ENCODE measurements at places on chromosomes 16 and 17.

GRCh38 chr16:67694611-67695010 is 24.5 kb downstream of the GFOD2 start:
- DNase-seq = no peak

DNA sequence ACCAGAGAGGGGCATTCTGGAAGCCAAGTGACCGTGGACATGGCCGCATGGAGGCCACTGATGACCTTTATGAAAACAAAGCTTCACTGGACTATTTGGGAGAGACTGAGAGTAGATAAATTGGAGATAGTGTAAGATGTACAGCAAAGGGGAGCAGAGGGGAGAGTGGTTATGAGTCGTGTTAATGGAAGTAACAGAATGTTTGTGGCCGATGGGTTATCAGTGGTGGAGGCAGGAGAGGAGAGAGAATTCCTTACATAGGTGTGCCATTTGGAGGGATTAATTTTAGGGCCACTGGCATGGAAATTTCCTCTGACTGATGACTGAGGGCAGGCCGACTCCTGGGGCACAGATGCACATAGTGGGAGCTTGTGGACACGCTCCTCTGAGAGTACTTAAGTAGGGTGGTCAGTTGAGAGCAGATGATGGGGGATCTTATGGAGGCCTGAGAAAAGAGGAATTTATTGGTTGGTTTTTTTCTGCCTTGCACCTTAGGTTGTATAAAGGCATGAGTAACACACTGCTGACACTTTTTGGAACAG is 19.2 kb downstream of the PRPSAP2 start:
- no peak for DNase-seq

DNA sequence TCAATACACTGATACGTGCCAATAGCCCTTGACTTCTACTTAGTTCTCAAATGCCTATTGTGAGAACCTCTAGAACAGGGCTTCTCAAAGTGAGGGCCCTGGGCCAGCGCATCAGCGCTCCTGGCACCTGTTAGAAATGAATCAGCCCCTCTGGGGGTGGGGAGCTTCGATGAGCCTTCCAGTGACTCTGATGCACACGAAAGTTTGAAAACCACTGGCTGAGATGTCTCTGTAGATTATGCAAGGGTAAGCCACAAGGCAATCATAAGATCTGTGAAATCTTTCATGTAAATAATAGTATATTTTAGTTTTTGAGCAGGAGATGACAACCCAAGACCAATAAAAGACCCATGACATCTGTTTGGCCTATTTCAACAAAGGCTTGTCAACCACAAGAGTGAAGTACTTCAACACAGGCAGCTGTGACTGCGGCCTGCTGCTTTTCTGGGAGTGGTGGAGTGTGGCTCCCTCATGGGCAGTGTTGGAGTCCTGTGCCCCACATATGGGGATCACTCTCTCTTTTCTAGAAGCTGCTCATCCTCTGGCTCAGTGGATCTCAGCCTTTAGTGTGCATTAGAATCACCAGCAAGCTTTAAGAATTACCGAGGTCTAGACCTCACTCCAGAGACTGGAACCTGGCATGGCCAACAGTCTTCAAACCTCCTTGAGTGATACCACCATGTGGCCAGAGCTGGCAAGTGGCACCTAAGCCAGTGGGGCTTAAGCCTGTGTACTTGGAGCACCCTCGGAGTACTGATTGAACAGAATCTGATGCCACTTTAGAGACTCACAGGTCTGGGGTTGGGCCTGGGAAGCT is 5.8 kb downstream of the MTHFSD start:
- DNase-seq = no peak

DNA sequence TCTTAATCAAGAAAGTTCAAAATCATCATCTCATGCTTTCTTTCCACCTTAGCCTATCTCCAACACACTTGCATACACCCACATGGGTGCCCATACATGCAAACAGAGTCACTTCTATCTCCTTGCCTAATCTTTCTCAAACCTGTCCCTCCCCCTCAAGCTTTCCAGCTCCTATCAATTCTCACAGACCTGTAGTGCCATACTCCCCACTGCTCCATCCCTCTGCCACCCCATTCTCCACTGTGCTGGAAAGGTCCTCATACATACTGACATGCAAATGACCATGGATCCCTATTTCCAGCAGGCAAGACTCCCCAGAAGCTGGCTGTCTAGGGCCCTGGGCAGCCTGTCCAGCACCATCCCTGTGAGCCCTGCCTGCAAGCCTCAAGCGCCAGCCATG is 320.4 kb upstream of the CCL2 start:
- DNase-seq = no peak

- DNase-seq = no peak
Measured at GRCh38 chr16:8718851-8719680, 44.6 kb downstream of the ABAT start.

DNA sequence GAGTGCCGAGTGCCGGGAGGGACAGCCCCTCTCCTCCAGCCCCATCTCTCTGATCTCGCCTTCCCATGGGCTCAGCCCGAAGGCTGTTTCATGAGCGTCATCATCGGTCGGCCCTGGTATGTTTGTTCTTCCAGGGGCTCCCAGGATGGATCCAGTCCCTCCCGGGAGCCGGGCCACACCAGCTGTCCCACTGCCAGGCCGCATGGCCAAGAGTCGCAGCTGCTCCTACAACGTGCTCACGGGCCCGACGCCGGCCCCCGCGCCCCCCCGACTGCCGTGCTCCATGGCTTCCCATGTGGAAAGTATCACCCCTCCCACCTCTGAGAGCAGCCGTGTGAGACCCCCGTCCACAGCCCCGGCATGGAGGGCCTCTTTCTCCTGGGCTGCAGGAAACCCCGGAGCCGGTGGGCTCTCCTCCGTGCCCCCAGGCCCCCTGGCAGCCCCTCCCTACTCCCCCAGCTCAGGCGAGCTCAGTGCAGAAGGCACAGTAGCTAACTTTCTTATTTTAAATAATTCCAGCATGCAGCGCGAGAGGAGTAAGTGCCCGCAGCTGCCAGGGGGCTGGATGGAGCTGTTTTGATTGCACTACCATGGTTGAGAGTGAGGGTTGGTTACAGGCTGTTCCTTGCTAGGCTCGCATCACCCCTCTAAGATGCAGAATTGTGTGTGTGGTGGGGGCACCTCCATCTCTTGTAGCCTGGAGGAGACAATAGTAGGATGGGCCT is 26.6 kb upstream of the GSE1 start:
- DNase-seq = no peak

DNA sequence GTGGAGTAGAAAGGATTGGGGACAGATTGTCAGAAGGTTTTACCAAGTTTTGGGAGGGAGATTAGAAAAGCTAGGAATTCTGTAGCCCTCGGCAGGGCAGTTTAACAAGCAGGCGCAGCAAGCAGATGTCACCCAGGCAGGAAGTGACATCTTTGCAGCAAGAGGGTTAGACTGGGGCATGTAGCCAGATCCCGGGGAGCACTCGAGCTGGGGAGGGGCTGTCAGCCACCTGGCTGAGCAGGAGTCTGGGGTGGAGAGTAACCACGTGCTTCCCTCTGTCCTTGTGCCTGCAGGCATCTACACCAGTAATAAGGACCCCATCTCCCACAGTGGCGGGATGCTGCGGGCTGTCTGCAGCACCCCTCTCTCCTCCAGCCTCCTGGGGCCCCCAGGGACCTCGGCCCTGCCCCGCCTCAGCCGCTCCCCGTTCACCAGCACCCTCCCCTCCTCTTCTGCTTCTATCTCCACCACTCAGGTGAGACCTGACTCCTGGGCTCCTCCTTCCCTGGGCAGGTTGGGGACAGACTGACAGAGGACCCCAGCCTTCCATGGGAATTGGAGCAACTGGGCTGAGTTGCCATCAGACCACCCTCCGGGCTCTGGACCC is 12.2 kb downstream of the MLLT6 start:
- no peak for DNase-seq

- no peak for DNase-seq
Measured at GRCh38 chr17:73971127-73971526, 232.4 kb upstream of the RPL38 start.

GRCh38 chr16:2775765-2776499 is 1.1 kb downstream of the ELOB start:
- no peak for DNase-seq

DNA sequence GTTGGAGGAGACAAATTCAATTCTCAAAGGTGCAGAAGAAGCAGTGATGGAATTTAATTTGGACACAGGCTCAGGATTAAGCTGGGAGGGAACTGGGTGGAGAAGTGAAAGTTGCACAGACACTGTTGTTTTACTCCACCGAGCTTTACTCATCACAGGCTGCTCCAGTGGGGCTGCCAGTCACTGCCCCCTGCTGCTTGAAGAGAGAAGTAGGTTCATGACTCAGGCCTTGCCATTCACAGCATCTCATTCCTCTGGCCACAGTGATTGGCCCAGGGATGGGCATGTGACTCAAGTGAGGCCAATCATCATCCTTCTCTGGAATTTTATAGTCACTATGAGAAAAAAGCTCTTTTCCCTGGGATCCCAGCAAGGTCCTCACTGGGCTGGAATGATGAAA is 11.8 kb downstream of the GNAO1 start:
- no peak for DNase-seq

GRCh38 chr16:20344611-20345010 is 7.9 kb downstream of the UMOD start:
- no peak for DNase-seq

DNA sequence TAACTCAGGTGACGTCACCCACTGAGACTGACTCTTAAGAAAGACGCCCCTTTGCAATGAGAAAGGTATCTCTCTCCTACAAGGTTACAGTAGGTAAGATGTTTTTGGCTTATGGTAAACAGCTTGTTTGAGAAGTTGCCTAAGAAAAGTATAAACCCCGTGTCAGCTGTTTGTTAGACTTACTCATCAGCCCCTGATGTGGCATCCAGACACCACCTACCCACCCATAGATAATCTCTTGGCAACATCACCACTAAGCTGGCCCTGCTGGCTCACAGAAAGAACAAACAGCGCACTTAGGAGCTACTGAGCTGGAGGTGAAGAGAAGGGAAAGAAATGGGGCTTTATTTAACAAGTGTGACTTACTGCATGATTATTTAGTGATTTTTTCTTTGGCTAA is 121.0 kb downstream of the PARN start:
- no peak for DNase-seq

- no peak for DNase-seq
Measured at GRCh38 chr17:40104594-40105486, 4.5 kb upstream of the NR1D1 start.

- DNase-seq = no peak
Measured at GRCh38 chr17:71402661-71403141, 718.1 kb upstream of the SOX9 start.

Measured in NT2/D1 (cell line).